ENCODE measurements at places on chromosomes 6 and 20.
A peak's percentile ranks its signal among the peaks of the same experiment; 100 is the strongest.

DNA sequence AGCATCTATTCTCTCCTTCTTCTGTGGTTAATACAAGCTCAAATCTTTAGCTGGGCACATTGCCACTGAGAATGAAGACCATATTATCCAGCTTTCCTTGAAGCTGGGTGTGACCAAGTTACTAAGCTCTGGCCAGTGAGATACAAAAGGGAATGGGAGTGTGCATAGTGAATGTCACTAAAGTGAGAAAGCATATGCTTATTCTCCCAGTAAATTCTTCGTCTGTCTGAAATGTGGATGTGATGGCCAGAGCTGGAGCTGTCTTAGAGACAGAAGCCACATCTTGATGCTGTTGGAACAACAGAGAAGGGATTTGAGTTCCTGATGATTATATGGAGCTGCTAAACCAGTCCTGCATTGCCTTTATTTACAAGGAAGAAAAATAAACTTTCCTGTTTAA lies 60.1 kb downstream of the SESN1 start:
- no peak for DNase-seq

DNA sequence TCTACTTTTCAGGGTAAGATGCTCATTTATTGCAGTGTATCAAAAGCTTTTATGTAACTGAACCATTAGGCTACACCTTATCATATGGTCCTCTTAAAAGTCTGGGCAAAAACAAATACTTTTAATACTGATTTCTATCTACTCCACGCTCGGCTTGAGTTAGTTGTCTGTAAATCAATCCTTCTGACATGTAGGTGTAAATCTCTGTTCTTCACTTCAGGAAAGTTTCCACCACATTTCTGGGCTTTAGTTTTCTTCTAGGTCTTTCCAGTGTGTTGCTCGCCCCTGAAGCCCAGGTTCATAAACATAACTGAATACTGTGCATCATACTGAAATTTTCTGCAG lies 89.2 kb upstream of the RNF217 start:
- no peak for DNase-seq

DNA sequence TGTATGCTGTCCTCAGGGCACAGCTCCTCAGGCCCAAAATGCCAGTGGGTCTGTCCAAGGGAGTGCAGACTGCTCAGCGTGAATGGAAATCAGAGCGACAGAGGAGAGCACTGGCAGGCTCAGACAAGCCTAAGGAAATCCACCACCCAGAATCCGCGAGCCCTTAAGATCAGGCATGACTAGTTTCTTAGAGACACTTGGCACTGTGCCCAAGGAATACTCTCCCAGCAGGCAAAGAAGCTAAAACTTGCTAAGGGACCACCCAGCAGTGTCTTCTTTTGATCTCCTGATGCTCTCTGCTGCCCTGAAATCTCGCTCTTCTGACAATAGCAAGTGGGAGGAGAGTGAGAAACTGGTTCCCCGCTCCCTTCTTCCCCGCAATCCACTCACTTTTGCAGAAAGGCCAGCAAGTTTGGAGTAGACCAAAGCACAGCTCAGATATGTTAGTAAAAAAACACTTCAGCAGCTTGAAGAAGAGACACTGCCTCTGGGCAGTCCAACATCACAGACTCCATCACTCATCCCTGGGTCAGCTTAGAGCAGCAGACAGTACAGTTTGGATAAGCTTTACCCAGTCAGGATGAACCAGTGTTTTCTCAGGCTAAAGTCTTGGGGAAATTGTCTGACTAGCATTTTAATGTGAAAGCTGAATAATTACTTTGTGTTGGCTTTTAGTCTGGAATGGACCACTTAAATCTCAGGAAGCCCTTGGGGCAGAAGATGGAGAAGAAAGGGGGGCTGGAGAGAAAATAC lies 32.4 kb downstream of the TRAF3IP2 start:
- DNase-seq, result no peak

- DNase-seq, result no peak
Measured at GRCh38 chr6:43093436-43094289, 17.5 kb downstream of the PTK7 start.

- DNase-seq, result no peak
Measured at GRCh38 chr20:64130876-64131275, 23.5 kb upstream of the NPBWR2 start.

DNA sequence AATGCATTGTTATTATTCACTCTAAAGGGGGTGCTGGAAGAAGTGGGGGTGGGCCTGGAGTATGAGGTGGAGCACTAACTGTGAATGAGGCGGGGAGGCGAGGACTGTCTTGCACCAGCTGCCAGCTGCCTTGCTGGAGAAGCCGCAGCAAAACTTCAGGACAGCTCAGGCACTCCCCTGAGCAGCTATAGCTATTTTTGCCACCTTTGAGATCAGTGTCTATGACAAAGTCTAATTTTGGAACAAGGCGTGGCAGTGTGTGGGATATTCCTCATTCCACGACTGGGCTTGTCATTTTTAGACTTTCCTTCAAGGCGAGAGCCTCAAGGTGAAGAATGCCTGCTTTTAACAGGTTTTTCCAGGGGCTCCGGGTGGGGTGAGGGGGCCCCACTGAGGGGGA lies 143.8 kb downstream of the DOK5 start:
- DNase-seq, result no peak

GRCh38 chr20:61434341-61434781 lies 182.3 kb downstream of the CDH4 start:
- DNase-seq, result no peak

GRCh38 chr20:53439616-53440015 lies 154.0 kb downstream of the ZNF217 start:
- no peak for DNase-seq

DNA sequence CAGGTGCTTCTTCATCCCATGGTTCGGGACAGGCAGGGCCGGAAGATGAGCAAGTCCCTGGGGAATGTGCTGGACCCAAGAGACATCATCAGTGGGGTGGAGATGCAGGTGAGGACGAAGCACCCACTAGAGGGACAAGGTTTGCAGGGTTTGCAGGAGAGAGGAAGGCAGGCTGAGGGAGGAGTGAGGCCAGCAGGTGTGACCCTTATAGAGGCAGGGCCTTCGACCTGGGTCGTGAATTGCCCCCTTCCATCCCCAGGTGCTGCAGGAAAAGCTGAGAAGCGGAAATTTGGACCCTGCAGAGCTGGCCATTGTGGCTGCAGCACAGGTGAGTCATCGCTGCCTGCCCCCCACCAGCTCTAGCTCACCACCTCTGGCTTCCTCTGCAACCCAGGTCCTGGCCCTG lies 8.4 kb downstream of the VARS2 start:
- no peak for DNase-seq

DNA sequence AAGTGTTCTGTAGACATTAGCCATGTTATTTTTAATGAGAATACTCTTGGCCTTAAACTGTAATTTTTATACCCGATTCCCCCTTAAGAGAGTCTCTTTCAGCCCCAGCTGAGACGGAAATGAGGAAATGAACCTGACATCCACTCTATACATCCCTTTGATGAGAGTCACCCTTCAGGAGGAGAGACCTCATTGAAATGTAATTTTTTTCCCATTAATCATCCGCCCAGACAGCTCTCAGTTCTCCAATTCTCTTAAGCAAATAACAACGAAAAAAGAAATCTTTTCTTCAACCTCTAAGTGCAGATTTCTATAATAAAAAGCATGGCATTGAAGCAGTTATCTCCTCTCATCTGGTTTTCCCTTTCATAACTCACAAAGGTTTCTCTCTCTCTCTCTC lies 243.8 kb upstream of the PMEPA1 start:
- no peak for DNase-seq

DNA sequence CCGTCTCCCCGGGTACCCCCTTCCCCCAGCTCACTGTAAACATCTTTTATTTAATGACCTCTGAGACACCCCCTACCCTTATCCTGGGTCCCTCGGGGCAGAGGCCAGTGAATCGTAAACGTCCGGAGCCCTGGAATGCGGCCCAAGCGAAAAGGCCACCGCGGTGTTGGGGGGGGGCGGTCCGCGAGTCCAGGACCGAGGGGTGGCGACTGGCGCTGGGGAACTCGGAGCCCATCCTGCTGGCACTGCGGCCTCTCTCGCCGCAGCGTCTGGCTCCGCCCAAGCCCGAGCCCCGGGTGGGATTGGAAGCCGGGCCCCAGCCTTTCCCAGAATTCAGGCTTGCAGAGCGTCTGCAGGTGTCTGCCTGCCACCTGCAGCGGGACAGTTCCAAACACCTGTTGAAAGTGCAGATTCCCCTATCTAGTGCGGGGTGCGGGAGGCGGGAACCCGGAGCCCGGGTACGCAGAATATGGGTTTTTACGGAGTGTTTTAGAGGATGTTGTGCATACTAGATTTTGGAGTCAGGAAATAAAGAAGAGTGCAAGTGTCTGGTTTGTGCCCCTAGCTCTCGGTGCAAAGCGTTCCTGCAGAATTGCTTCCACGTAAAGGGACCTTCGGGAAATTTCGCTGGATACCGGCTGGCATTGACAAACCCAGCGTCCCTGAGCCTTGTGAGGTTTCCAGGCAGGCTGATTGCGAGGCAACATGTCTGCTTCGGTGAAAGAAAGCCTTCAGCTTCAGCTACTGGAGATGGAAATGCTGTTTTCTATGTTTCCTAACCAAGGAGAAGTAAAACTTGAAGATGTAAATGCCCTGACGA lies 800 bp downstream of the RWDD2A start:
- no peak for DNase-seq

GRCh38 chr6:14883921-14884320 lies 361.9 kb upstream of the JARID2 start:
- DNase-seq, result no peak

DNA sequence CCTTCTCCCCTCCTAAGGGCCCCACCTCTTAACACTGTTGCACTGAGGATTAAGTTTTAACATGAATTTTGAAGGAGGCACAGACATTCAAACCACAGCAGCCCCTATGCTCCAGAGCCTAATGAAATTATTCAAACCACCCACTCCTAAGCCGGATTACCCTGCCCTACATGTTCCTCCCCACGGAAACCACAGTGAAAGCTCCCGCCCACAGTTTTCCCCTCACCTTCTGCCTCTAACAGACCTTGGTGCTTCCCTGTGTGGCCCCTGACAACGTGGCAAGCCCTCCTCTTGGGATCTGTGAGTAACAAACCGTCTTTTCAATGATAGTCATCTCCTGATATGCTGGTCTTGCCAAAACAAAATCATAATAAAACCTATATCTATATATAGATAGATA lies 74.8 kb downstream of the RIN2 start:
- DNase-seq, result no peak

DNA sequence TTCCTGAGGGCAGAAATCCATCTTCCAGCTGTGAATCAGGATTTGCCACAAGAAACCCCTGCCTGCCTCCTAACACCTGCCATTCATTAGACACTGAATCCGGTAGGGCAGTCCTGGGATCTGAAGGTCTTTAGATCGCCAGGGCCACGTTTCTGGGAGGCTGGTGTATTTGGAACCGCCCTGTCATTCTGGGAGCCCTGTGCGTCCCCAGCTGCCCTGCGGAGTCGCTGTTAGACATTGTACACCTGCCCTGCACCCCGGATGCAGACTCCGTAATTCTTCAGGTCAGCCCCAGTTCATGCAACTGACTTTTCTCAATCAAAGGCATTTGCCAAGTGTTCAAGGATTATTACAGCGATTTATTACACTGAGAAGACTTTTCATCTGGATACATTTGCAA lies 193.2 kb downstream of the TBC1D7 start:
- DNase-seq, result no peak

- no peak for DNase-seq
Measured at GRCh38 chr6:127618729-127619128, 41.8 kb downstream of the C6orf58 start.

- DNase-seq, result no peak
Measured at GRCh38 chr6:73666393-73666792, 12.6 kb upstream of the SLC17A5 start.

GRCh38 chr6:133083248-133083967 lies 157.7 kb upstream of the EYA4 start:
- no peak for DNase-seq

DNA sequence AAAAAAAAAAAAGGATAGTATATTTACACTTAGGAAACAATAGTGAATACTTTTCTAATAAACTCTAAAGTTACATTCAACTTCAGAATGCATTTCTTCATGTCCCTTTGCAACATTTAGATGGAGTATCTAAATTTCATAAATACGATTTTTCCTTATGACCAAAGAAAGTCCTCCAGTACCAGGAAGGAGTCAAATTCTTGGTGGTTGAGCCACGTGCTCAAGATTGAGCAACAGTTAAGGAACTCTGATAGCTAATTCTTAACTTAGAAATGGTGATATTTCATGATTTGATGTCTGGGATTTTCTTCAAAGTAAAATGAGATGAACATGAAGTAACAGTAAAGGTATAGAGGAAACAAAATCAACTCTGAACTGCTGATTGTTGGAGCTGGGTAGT lies 92.7 kb downstream of the SASH1 start:
- no peak for DNase-seq

- no peak for DNase-seq
Measured at GRCh38 chr20:53124803-53125202, 152.6 kb downstream of the TSHZ2 start.

DNA sequence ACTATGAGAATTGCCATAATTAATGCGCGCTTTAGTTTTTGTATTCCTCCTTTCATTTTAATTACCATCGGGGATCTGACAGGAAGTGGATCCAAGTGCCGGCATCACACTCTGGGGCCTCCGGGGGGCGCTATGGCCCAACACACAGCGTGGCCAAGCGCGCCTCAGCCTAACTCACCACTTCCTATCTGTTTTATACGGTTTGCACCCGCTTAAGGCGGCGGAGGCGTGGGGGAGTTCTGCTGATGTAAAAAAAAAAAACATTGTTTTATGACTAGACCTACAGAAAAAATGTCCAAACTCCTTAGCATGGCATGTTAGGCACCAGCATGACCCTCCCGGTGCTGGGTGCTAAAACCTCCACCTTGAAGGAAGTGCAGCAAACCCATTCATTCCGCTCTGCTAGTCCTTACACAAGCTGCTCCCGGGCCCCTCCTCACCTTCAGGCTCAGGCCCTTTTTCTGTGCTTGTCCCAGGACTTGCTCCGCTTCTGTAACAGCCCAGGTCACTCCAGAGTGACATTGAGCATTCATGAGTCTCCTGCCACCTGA lies 4.5 kb upstream of the EBF4 start:
- DNase-seq, result peak; percentile 40

DNA sequence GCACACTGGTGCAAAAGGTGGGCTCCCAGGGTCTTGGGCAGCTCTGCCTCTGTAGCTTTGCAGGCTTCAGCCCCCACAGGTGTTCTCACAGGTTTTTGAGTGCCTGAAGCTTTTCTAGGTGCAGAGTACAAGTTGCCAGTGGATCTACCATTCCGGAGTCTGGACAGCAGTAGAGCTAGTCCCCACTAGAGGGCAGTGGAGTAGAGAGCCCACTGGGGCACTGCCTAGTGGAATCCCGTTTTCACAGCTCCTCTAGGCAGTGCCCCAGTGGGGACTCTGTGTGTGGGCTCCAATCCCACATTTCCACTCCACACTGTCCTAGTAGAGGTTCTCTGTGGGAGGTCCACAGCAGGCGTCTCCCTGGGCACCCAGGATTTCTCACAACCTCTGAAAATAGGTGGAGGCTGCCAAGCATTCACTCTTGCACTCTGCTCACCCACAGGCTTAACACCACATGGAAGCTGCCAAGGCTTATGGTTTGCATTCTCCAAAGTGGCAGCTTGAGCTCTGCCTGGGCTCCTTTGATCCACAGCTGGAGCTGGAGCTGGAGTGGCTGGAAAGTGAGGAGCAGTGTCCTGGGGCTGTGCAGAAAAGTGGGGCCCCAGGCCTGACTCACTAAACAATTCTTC lies 86.3 kb upstream of the PROKR2 start:
- DNase-seq, result no peak

GRCh38 chr20:43925215-43925614 lies 10.6 kb downstream of the TOX2 start:
- no peak for DNase-seq

Measured in KG1 (cell line).